Heart right ventricle (tissue), 16 donors: ENCODE measurements at places on chromosomes 1 and 21. TPM values are rescaled to one million over a fixed set of nuclear protein-coding genes. Genes with fewer than 3 reads are reported as not detected.

The SPATA46 gene
- not detected for total RNA-seq

The CD1E gene
- total RNA-seq: not detected

The SPATA1 gene
- total RNA-seq: 1.3 TPM

The PRKAA2 gene
- 108 TPM for total RNA-seq

The CFHR4 gene
- total RNA-seq: not detected

The USH2A gene
- total RNA-seq: 0.82 TPM

The S1PR1 gene
- total RNA-seq: 82.2 TPM

DNA sequence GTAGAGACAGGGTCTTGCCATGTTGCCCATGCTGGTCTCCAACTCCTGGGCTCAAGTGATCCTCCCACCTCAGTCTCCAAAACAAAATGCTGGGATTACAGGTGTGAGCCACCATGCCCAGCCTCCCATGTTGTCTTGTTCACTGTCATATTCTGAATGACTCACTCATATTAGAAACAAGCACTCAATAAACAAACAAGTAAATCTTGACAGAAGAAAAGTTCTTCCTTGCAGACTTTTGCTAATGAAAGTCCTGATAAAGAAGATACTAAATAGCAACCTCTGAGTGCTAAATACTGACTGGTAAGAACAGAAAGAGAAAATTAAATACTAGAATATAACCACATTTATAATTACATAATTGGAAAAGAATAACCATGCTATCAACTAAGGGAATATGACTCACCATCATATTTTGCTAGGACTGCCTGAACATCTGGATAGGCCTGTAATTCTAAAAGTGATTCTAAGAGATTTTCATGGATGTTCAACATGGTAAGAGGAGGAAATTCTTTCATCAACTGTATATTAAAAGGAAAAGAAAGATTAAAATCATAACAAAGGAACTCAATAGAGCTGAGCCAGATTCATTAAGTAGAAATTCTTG lies 37.3 kb downstream of the ST7L start:
- DNase-seq: no peak

DNA sequence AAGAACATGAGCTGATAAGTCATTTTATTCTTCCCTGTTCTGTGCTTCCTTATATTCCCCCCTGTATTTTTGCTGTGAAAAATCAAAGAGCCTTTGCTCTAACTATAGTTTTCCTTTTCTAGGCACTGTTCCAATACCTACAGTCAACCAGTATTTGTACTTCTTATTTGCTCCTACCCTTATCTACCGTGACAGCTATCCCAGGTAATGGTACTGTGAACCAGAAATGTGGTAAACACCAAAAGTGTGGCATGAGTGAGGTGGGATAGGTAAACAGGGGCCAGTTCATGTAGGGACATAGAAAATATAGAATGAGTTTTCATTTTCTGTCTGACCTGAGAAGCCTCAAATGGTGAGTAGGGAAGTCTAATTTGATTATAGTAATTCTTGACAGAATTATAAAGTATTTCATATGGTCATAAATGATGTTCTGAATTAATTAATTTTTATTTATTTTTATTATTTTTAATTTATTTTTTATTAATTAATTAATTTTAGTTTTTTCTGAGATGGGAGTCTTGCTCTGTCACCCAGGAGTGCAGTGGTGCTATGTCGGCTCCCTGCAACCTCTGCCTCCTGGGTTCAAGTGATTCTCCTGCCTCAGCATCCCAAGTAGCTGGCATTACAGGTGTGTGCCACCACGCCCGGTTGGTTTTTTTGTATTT lies 22.9 kb upstream of the AXDND1 start:
- DNase-seq: no peak

- no peak for DNase-seq
These were observed 225.4 kb downstream of the TRABD2B start for GRCh38 chr1:47771751-47772150.

- DNase-seq: no peak
These were observed 455.2 kb upstream of the RUNX1 start for GRCh38 chr21:35504277-35504676.

- DNase-seq: peak; percentile 24
These were observed 10.5 kb downstream of the CHRNB2 start for GRCh38 chr1:154578058-154578418.

GRCh38 chr1:59089922-59090457 lies 206.9 kb upstream of the FGGY start:
- DNase-seq: no peak

DNA sequence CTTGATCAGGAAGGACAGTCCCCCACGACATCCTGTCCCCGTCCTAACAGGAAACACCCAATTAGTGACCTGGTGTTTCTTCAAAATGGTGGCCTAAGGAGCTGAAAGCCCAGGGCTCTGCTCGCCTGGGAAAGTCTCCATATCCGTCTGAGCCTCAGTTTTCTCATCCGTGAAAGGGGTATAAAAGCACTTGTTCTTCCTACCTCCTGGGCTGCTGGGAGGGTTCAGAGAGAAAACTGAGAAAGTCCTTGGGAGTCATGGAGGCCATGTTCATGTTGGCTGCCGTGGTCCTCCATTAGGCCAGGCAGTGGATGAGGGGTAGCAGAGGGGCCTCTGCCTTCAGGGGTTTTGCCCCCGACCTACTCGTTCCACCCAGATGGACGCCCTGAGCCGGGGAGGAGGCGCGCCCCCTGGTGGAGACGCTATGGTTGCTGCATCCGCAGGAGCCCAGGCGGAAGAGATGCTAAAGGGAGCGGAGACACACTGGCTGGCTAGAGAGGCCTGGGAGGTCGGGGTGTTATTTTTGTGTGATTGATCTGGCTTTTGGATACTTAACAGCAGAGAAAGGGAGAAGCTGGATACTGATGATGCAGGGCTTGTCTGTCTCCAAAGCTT lies 113.5 kb downstream of the PRDM2 start:
- no peak for DNase-seq

DNA sequence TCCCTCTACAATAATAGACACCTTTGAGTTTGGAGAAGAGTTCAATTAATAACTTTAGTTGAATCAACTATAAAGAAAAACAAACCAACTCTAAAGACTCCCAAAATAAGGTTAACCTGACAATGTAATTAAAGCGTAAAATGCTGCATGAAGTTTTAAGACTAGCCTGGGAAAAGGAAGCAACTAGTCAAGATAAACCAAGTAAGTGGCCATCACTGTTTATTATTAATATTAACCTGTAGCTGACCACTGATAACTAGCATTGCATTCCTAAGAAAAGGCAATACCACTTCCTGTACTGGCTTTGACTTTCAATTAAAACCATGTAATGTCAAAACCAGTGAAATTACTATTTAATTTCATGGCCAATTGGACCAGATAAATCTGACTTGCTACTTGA lies 3.0 kb downstream of the PPP1R15B start:
- DNase-seq: no peak

DNA sequence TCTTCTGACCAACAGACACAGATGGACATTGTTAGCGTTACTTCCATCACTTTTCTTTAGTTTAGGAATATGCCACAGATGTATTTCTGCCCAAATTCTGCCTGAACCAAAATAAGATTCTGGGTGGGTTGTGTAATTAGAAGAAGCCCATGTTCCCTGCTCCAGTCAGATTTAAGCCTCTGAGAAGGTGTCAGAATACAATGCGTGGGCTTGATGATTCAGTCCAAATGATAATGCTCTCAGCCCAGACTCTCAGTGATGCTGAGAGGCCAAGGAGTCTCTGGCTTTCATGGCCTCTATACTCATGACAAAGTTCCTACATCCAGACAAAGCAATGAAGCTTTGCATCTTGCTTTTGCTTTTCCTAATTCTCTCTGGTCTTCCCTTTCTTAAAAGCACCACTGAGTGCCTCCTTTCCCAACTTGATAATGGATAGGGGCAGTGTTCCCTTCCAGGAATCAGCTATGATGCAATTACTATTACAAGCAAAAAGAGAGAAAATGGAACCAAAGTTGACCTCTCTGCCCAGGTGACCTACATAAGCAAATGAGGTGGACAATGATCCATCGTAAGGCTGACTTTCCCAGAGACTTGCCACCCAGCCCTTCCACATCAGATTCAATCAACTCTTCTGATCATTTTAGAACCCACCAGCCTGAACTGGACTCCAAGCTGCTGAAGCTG lies 8.8 kb downstream of the SEC16B start:
- DNase-seq: no peak
